ENCODE measurements at places on chromosomes 12 and 14. TPM values are rescaled to one million over a fixed set of nuclear protein-coding genes. Genes with fewer than 3 reads are reported as not detected.

The HOXC12 gene
- total RNA-seq: not detected

The IL31 gene
- total RNA-seq: not detected

The MFAP5 gene
- total RNA-seq: 17.5 TPM

The KRT5 gene
- total RNA-seq: 14.9 TPM

The COCH gene
- total RNA-seq: 0.16 TPM

The CLECL1 gene
- total RNA-seq: not detected

The KRT3 gene
- total RNA-seq: not detected

The MYO1H gene
- total RNA-seq: not detected

The TPI1 gene
- 968 TPM for total RNA-seq

The ZFP36L1 gene
- total RNA-seq: 34.5 TPM

The NRIP2 gene
- not detected for total RNA-seq

The ANO2 gene
- not detected for total RNA-seq

The DERA gene
- total RNA-seq: 41.4 TPM

The WNT1 gene
- total RNA-seq: not detected

The FOXA1 gene
- total RNA-seq: not detected

The HOXC6 gene
- 0.43 TPM for total RNA-seq

The TMEM229B gene
- total RNA-seq: 0.60 TPM

The PRB2 gene
- total RNA-seq: not detected

Data from bronchial smooth muscle cell (primary cell).